Endothelial cell (in vitro differentiated cells): ENCODE measurements at places on chromosomes 2 and 18. TPM values are rescaled to one million over a fixed set of nuclear protein-coding genes. Genes with fewer than 3 reads are reported as not detected.

- no peak for DNase-seq
- H3K4me1 ChIP-seq, result no peaks in the 10 kb centered on the region
- peaks cover 4% of the 10 kb centered on the region for H3K27me3 ChIP-seq
- no peak overlapping the region for H3K4me3 ChIP-seq
These were observed 44.2 kb upstream of the DNMT3A start for GRCh38 chr2:25385910-25386309.

- H3K27ac ChIP-seq, result peak overlapping the region; percentile 26
- no peak overlapping the region for H3K4me3 ChIP-seq
- peaks cover 35% of the 10 kb centered on the region for H3K4me1 ChIP-seq
- H3K36me3 ChIP-seq, result no peaks in the 10 kb centered on the region
These were observed 11.4 kb upstream of the SLC20A1 start for GRCh38 chr2:112634153-112634873.

GRCh38 chr2:112614201-112614840 is 29.9 kb downstream of the CHCHD5 start:
- no peak overlapping the region for H3K4me3 ChIP-seq
- no peaks in the 10 kb centered on the region for H3K36me3 ChIP-seq
- H3K4me1 ChIP-seq, result no peaks in the 10 kb centered on the region
- no peak overlapping the region for H3K27ac ChIP-seq
- no peak for DNase-seq
- H3K27me3 ChIP-seq, result no peaks in the 10 kb centered on the region

- H3K27ac ChIP-seq, result no peak overlapping the region
- H3K36me3 ChIP-seq, result no peaks in the 10 kb centered on the region
- peaks cover 16% of the 10 kb centered on the region for H3K4me1 ChIP-seq
- H3K27me3 ChIP-seq, result peaks cover 5% of the 10 kb centered on the region
These were observed 94.4 kb upstream of the TGFA start for GRCh38 chr2:70647873-70648481.

DNA sequence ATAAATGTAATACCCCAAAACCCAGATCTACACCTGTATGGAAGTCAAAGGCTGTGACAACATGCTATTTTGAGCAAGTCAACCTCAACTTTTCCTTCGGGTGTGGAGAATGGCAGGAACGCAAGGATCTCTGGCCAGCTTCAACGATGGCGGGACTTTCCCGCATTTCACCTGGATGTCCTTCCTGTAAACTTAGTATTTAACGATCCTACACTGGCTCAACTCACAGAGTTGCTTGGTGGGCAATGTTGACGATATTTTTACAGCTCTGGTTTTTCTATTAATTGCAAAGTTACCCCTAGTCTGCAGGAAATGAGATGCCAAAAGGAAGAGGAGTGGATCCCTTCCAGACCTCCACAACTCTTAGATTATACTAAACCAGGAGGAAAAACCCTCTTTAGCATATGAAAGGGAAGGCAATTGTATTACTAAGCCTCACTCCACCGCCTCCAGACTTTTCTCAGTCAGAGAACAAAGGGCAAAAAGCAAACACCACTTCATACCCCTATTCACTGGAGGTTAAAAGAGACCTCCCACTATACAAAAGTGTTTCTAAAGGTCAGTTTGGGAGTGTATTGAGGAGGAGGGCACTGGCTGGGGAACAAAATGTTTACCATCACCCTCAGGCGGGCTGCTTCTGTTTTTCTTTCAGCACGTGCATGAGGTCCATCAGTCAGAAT is 56.5 kb upstream of the ACVR1 start:
- no peak overlapping the region for H3K4me3 ChIP-seq
- H3K4me1 ChIP-seq, result peaks cover 23% of the 10 kb centered on the region
- DNase-seq, result no peak
- peaks cover 5% of the 10 kb centered on the region for H3K36me3 ChIP-seq

GRCh38 chr2:65566617-65567016 is 134.2 kb upstream of the SPRED2 start:
- no peak overlapping the region for H3K4me3 ChIP-seq
- H3K27me3 ChIP-seq, result no peaks in the 10 kb centered on the region
- peaks cover 5% of the 10 kb centered on the region for H3K36me3 ChIP-seq
- H3K27ac ChIP-seq, result no peak overlapping the region

The UGT1A7 gene
- not detected for total RNA-seq

DNA sequence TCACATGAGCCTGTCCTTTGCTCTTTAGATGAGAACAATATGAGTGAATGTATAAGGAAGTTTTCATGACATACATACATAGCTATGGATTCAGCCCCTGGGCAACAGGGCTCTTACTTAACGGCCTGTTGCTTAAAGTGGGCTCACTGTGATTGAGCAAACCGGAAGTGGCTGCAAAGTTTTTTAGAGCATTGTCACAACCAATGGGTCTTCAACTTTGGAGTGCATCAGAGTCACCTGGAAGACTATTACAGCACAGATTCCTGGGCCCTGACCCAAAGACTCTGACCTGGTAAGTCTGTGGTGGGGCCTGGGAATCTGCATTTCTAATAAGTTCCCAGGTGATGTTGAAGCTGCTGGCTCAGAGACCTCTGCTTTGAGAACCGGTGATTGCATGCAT is 106.3 kb upstream of the SEC11C start:
- H3K36me3 ChIP-seq, result no peaks in the 10 kb centered on the region
- no peak for DNase-seq

The CABYR gene
- total RNA-seq, result 8.4 TPM

GRCh38 chr2:43161650-43162510 is 64.5 kb downstream of the ZFP36L2 start:
- no peak overlapping the region for H3K4me3 ChIP-seq
- H3K27me3 ChIP-seq, result peaks cover 7% of the 10 kb centered on the region
- H3K27ac ChIP-seq, result no peak overlapping the region
- H3K4me1 ChIP-seq, result peaks cover 19% of the 10 kb centered on the region
- DNase-seq, result no peak

The TOGARAM2 gene
- total RNA-seq, result 0.23 TPM

DNA sequence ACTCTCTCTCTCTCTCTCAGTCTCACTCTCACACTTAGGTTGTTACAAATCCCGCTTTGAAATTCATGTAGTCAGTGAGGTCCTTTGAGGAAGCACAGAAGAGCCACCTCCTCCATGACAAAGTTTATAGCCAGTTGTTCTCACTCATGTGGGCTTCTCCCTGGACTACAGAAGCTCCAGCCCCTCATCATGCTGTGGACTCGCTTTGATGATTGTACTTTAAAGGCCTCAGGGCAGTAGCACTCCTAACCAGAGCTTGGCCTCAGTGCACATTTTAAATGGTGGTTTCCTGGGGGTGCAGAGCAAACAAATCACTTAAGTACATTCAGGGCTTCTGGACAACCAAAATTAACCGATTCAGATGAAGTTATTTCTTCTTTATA is 115.7 kb downstream of the MTCL1 start:
- no peak for DNase-seq
- no peak overlapping the region for H3K4me3 ChIP-seq
- H3K27me3 ChIP-seq, result peaks cover 2% of the 10 kb centered on the region
- no peaks in the 10 kb centered on the region for H3K4me1 ChIP-seq
- H3K27ac ChIP-seq, result no peak overlapping the region
- H3K36me3 ChIP-seq, result no peaks in the 10 kb centered on the region

- H3K27ac ChIP-seq, result no peak overlapping the region
- H3K4me1 ChIP-seq, result no peaks in the 10 kb centered on the region
- no peaks in the 10 kb centered on the region for H3K36me3 ChIP-seq
- no peak for DNase-seq
- H3K4me3 ChIP-seq, result no peak overlapping the region
These were observed 304.3 kb upstream of the CNTNAP5 start for GRCh38 chr2:123720760-123721159.

DNA sequence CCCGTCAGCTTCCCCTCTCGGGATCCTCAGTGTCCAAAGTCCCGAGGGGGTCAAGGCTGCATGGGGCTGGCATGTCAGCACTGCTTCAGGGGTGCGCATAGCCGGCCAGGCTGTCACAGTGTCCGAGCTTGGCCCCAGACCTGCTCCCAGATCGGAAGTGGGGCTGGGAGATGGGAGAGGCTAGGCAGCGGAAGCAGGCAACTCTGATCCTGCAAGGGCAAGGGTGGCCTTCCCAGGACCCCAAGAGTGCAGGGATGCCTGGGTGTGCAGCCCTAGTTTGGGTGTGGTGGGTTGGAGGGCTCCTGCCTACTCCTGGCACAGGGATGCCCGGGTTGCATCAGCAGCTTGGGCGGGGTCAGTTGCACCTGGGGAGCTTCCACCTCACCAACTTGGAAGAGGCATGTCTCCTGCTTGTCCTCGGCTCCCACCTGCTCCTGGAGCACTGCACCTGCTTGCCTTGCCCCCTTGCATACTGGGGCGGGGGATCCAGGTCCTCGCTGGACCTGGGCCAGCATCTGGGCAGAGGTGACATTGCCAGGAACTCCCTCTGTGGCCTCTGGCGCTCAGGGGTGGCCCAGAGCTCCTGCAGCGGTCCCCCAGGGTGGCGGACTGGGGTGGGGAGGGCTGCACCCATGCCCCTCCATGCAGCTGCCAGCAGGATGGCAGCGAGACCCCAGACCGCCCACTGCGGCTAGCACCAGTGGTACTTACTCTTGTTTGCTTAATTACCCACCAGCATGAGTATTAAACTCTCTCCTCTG is 41.3 kb downstream of the CBLN2 start:
- no peak overlapping the region for H3K4me3 ChIP-seq
- peaks cover 2% of the 10 kb centered on the region for H3K27me3 ChIP-seq
- no peaks in the 10 kb centered on the region for H3K4me1 ChIP-seq

The SIGLEC15 gene
- total RNA-seq, result 2.7 TPM

GRCh38 chr18:57095884-57096283 is 51.0 kb upstream of the BOD1L2 start:
- DNase-seq, result peak; percentile 27
- peaks cover 32% of the 10 kb centered on the region for H3K4me1 ChIP-seq
- H3K27me3 ChIP-seq, result peaks cover 7% of the 10 kb centered on the region
- peak overlapping the region; percentile 84 for H3K27ac ChIP-seq
- no peaks in the 10 kb centered on the region for H3K36me3 ChIP-seq

The OTOS gene
- not detected for total RNA-seq

The C1QL2 gene
- not detected for total RNA-seq

The TTR gene
- total RNA-seq, result not detected

DNA sequence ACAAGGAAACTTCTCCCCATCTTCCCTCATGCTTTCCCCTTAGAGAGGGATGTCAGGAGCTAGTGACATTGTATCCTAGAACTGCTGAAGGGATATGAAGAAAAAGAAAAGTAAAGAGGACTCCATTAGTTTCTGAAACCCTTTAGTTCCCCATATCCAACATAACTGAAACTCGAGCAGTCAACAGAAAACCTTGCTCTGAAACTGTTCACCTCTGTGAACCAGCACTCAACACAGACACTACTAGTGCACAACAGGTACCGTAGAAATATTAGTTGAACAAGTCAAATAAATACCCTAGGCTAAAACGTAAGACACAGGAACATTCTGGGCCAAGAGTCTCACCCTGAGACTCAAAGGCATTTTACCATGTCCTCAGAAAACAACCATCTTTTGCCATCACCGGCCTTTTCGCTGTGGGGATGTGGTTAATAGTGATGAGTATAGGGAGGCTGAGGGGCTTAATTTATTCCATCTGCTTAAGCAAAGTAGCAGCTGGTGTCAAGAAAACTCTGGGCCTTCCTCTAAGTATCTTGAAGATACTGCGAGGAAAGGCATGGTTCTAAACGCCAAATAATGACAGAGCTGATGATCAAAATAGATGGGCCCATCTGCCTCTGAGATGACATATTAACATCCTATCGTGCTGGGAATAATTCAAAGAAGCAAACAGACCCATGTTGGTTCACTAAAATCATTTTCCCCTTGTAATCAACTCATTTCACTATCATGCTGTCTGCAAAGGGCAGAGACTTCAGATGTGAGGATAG is 156.8 kb downstream of the STK39 start:
- H3K27ac ChIP-seq, result no peak overlapping the region
- H3K4me1 ChIP-seq, result no peaks in the 10 kb centered on the region
- no peak for DNase-seq
- no peak overlapping the region for H3K4me3 ChIP-seq

- H3K36me3 ChIP-seq, result peaks cover 4% of the 10 kb centered on the region
- H3K4me1 ChIP-seq, result no peaks in the 10 kb centered on the region
- H3K4me3 ChIP-seq, result no peak overlapping the region
- no peak overlapping the region for H3K27ac ChIP-seq
These were observed 162.2 kb upstream of the HNMT start for GRCh38 chr2:137802038-137802437.

The WDR54 gene
- total RNA-seq, result 34.1 TPM

DNA sequence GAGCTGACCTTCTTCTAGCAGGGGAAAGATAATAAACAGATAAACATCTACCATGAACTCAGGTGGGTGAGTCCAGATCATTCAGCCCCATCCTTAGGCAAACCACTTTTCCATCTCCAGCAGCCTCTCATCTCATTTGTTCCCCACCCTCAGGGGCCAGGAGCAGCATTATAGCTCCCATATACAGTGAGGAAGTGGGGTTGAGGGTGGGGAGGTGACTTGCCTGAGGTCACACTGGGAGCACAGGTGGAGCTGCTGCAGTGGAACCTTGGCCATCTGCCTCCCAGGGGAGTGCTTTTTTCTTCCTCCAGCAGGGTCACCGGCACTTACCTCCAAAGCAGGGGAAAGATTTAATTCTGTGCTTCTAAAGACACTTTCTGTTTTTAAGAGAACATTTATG is 212.5 kb upstream of the SMAD2 start:
- no peak overlapping the region for H3K4me3 ChIP-seq
- no peaks in the 10 kb centered on the region for H3K36me3 ChIP-seq
- peaks cover 6% of the 10 kb centered on the region for H3K4me1 ChIP-seq
- H3K27me3 ChIP-seq, result peaks cover 17% of the 10 kb centered on the region

GRCh38 chr18:6920099-6920955 is 190.8 kb downstream of the ARHGAP28 start:
- DNase-seq, result peak; percentile 80
- H3K27ac ChIP-seq, result peak overlapping the region; percentile 65
- H3K36me3 ChIP-seq, result peaks cover 4% of the 10 kb centered on the region

DNA sequence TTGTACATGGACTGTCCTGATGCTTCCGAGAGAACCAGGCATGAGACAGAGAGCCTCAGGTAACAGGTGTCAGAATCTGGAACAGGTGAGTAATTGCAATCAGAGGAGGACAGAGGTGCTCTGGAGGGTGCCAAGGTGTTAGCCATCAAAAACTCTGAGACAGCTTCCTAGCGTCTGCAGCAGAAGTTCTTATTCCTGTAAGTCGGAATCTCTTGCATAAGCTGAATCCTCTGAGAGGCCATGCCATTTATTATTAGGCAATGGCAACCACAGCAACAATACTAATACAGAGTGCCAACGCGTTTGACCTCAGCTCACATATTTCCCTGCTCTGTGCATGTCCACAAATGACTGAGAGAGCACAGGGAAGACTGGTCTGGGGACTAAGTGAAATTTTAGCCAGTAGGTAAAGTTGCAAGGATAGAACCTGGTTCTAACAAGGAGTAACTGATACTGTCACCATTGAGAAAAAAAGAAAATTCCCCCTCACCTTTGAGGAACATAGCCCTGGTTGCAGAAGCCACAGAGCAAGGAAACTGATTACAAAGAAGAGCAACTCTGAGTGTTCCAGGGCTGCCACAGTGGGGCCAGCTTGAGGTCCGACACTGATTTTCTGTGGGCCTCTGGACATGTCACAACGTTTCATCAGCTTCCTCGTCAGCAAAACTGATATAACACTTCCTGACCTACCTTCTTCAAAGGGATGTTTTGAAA is 55.1 kb upstream of the ACSL3 start:
- no peak for DNase-seq
- H3K4me1 ChIP-seq, result peaks cover 17% of the 10 kb centered on the region
- H3K27ac ChIP-seq, result no peak overlapping the region
- no peak overlapping the region for H3K4me3 ChIP-seq
